Activated T-helper 2 cell treated with anti-CD3 and anti-CD28 coated beads, Interferon-gamma antibody, Interleukin-2, Interleukin-4, amounts not matched to agents 10 μg/mL and 5 μg/mL and 100 μg/mL, durations not matched to agents 14 hours and 24 hours and 36 hours (primary cell): ENCODE measurements at places on chromosomes 6 and 20.

- DNase-seq: no peak
- peaks cover 3% of the 10 kb centered on the region for H3K36me3 ChIP-seq
- H3K4me1 ChIP-seq: peaks cover 2% of the 10 kb centered on the region
- no peak overlapping the region for H3K4me3 ChIP-seq
- H3K27ac ChIP-seq: no peak overlapping the region
- H3K27me3 ChIP-seq: no peaks in the 10 kb centered on the region
Observed at GRCh38 chr6:145743332-145743731, 8.0 kb upstream of the EPM2A start.

DNA sequence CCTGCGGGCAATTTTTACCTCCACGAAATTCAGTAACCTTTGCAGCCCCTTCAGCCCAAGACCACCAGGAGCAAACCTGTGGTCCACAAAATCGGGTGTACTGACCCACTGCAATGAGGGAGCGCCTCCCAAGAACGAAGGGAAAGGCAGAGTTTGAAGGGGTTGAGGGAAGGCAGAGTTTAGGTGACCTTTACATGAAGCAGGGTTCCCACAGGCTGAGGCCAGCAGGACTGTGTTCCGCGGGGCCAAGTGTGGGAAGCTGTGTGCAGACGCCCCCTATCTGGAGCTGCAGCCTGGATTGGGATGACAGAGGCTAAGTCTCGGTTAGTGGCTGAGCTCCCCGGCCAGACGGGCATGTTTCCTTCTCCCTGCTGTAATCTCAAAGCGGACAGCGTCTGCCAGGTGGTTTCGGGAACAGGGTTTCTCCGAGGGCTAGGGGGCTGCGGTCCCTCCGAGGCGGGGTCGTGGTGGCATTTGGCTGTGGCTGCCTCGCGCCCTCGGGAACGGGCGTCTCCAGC, 826 bp upstream of the PYGB start:
- H3K36me3 ChIP-seq: peaks cover 9% of the 10 kb centered on the region
- peaks cover 8% of the 10 kb centered on the region for H3K27me3 ChIP-seq
- H3K27ac ChIP-seq: peak overlapping the region; percentile 28
- DNase-seq: no peak
- peak overlapping the region; percentile 75 for H3K4me3 ChIP-seq

- peaks cover 10% of the 10 kb centered on the region for H3K4me1 ChIP-seq
- peak overlapping the region; percentile 86 for H3K4me3 ChIP-seq
- no peak for DNase-seq
- peaks cover 46% of the 10 kb centered on the region for H3K27me3 ChIP-seq
- H3K27ac ChIP-seq: peak overlapping the region; percentile 47
Observed at GRCh38 chr6:77466055-77466450, 2.8 kb upstream of the HTR1B start.

DNA sequence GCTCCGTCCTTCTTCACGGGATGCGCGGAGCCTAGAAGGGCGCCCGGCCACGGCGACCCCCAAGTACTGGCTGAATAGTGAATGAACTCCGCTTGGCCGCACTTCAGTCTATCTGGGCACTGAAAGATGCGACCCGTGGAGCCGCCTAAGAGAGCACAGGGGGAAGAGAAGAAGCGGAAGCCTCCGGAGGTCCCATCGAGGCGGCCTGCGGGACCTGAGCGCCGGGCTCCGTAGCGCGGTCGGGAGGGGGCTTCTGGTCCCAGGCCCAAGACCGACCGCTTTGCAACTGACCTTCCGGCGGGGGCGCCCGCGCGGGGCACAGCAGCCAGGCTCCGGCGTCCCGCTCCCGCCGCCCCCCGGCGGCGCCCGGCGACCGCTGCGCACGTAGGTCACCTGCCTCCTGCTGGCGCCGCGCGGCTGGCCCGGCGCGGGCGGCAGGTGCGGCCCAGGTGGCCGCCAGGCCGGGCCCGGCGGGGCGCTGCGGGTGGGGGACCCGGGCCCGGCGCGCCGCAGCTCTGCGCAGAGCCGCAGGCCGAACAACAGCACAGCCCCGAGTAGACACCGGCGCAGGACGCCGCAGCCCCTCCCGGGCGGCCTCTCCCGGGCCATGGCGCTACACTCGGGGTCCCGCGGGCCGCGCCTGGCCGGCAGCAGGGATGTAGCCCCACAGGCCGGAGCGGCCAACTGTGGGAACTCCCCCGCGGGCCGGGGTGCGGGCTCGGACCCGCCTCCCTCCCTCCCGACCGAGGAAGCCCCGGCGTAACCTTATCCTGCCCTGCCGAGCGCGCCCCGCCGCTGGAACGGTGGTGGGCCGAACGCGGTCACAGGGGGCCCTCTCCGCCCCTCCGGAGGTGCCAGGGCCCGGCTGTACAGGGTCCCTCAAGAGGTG, at the start of gene METTL24:
Gene METTL24, minus strand, starts transcription at position 686 of the 889 bp plus-strand sequence. Its CDS starts 77 bp downstream, at position 609.
- peaks cover 4% of the 10 kb centered on the region for H3K4me1 ChIP-seq
- peak within 1 kb of the TSS; percentile 68 for H3K4me3 ChIP-seq
- peaks cover 77% of the 10 kb centered on the region for H3K27me3 ChIP-seq
- H3K36me3 ChIP-seq: no peaks in the 10 kb centered on the region
- no peak for DNase-seq
- no peak within 1 kb of the TSS for H3K27ac ChIP-seq

DNA sequence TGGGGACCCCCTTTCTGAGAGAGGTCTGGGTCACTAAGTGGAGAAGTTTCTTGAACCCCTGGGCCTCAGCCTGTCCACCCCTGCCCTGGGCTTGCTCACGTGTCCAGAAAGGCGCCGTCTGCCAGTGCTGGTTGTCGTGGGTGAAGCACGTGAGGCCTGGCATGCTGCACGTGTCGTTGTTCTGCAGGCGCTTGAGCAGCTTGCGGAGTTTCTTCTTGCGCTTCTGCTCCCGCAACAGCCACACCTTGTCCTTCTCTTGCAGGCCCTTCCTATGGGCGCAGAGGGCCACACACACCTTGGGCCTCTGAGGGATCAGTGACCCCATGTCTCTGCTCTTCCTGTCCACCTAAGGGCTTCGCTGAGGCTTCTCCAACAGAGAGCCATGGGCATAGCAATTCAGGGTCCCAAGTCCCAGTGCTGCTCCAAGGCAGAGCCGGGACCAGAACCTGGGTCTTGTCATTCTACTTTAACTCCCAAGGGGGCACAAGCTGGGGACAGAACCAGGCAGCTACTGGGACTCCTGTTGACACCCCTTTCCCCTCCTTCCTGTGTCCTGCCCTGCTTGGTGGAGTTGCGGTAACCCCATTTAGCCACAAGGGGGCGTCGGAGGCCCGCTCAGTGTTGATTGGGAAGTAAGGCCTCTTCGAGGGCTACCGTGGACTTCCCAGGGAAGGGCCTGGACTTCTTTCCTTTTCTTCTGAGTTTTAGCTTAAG, 121.8 kb downstream of the SULF2 start:
- H3K36me3 ChIP-seq: peaks cover 20% of the 10 kb centered on the region
- DNase-seq: peak; percentile 64
- no peak overlapping the region for H3K4me3 ChIP-seq

DNA sequence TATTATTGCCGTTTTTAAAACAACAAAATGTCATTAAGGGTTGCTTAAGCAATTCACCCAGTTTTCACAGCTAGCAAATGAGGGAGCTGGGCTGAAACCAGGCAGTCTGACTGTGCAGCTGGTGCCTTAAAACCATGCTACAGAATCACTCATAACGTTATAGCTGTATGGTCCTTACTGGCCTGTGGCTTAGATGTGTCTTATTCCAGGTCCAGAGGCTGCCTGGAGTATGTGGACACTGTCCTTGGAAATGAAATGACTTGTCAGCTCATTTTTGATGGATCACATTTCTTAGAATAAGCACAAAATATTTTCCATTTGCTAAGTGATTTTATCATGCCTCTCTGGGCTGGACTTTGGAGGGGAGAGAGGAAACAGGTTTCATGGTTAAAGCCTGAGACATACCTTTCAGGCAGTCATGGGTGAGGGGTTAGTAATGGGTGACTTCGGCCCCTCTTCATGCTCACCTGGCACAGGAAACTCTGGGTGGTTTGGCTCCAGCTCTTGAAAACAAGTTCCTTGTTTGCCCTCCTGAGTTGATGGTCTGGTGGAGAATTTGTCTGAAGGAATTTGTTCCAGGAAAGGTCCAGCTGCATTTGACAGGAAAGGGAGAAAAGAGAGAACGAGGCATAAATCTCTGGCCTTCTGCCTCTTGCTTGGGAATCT, 823.2 kb downstream of the DHX35 start:
- no peaks in the 10 kb centered on the region for H3K4me1 ChIP-seq
- H3K27ac ChIP-seq: no peak overlapping the region
- no peaks in the 10 kb centered on the region for H3K36me3 ChIP-seq
- no peaks in the 10 kb centered on the region for H3K27me3 ChIP-seq
- H3K4me3 ChIP-seq: no peak overlapping the region

GRCh38 chr6:25975923-25976560, 13.4 kb downstream of the TRIM38 start:
- H3K4me1 ChIP-seq: peaks cover 34% of the 10 kb centered on the region
- H3K4me3 ChIP-seq: no peak overlapping the region
- H3K36me3 ChIP-seq: peaks cover 86% of the 10 kb centered on the region
- DNase-seq: no peak

DNA sequence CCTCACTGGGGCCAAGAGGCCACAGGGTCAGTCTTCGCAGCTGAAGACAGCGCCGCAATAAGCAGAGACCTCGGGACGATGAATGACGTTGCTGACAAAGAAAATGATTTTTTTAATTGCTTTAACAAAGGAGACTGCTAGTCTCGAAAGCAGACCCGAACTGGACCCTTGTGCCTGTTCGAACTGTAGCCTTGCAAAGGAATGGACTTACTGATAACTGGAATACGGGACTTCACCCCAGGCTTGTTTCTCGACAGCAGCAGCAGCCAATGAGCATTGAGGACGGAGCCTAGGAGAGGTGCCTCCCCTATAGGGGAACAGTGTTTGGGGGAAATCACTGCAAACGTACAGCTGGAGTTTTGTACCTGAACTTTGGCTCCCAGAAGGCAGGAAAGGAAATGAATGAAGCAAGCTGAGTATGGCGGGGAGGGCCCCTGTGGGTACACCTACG, 1.3 kb upstream of the TAF4 start:
- peak overlapping the region; percentile 80 for H3K27ac ChIP-seq
- H3K27me3 ChIP-seq: peaks cover 9% of the 10 kb centered on the region
- H3K36me3 ChIP-seq: peaks cover 17% of the 10 kb centered on the region
- H3K4me1 ChIP-seq: peaks cover 27% of the 10 kb centered on the region

DNA sequence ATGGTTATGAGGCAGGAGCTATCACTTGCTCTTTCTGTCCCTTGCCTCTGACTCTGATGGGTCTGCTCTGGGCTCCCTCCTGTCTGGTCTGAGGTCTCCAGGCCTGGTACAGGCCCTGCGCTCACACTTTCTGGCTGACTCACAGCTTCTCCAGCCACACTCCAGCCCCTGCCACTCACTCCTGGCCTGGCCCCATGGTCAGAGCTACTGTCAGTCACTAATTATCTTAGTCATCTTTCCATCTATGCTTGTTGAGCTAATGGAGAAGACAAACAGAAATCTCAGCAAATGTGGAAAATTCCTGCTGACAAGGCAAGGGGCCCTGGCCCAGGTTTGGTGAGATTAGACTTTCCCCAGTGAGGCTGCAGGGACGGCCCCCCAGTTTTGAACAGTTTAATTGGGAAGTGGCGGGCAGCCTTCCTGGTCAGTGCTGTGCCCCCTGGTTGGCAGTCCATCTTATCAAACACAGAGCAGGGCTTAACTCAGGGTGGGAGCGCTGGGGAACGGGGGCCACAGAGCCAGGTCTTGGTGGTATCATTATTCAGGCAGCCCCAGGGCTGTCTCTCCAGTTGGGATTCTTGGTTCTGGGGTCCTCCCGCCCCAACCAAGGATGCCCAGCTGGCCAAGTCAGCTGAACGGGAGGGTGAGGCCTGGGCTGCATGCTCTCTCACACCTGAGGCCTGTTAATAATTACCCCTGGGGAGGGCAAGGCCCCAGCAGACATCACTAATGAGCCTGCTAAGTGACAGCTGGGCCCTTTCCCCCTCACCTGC, 63.4 kb downstream of the VEGFA start:
- H3K27ac ChIP-seq: no peak overlapping the region
- H3K36me3 ChIP-seq: no peaks in the 10 kb centered on the region
- no peaks in the 10 kb centered on the region for H3K4me1 ChIP-seq
- no peak overlapping the region for H3K4me3 ChIP-seq
- peaks cover 3% of the 10 kb centered on the region for H3K27me3 ChIP-seq

DNA sequence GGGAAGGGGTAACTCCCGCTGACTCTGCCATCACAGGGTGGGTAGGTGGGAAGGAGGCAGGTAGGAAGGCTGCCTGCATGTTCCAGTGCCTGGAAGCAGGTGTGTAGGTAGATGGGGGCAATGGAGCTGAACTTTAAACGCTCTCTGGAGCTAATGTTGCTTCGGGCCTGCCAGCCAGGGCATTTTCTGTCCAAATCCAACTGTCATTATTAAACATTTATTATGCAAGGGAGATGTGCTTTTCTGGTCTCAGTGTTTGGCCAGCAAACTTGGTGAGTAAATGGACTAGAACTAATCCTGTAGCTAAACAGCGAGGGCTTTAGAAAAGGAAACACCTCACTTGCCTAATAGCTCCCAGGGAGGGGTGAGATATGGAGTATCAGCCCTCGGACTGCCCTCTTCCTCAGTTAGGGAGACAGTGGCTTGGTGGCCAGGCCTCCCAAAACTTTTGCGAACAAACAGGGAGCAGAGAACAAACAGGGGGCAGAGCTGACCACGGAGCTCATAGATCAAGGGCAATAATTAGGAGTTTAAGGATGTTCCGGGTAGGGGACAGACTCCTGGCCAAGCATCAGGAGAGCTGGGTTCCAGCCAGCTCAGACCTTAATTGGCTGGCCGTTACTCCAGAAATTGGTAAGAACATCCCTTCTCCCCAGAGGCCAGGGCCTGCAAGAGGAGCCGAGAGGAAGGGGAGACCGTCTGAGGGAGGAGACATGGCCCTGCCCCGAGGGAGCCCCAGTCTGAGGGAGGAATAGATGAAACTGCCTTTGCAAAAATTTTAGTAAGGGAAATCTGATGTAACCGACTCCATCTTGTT, 131.1 kb downstream of the VEGFA start:
- DNase-seq: no peak
- H3K36me3 ChIP-seq: no peaks in the 10 kb centered on the region
- peaks cover 10% of the 10 kb centered on the region for H3K27me3 ChIP-seq
- H3K4me1 ChIP-seq: peaks cover 5% of the 10 kb centered on the region
- H3K27ac ChIP-seq: no peak overlapping the region

- no peaks in the 10 kb centered on the region for H3K4me1 ChIP-seq
- DNase-seq: no peak
- H3K36me3 ChIP-seq: no peaks in the 10 kb centered on the region
- no peak overlapping the region for H3K27ac ChIP-seq
- H3K4me3 ChIP-seq: no peak overlapping the region
Observed at GRCh38 chr6:104896914-104897313, 37.2 kb upstream of the HACE1 start.

DNA sequence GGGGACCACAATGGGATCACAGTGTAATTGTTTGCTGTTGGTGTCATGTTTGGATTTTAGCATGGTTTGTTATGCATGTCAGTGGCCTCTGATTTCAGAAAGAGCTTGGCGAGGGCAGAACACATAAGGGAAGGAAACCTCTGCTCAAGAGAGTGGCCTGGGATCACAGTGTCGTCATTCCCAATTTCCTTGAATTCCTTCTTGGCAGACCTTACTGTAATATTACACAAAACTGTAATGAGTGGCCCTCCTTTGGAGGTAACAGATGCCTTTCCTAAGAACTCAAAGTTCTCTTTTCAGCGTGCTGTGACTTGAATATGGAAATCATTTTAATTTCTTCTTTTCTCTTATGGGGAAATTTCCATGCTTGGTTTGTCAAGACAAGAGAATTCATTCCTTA, 46.9 kb downstream of the JAG1 start:
- H3K36me3 ChIP-seq: no peaks in the 10 kb centered on the region
- H3K27me3 ChIP-seq: no peaks in the 10 kb centered on the region
- peaks cover 3% of the 10 kb centered on the region for H3K4me1 ChIP-seq
- H3K27ac ChIP-seq: no peak overlapping the region
- no peak overlapping the region for H3K4me3 ChIP-seq

- H3K4me1 ChIP-seq: no peaks in the 10 kb centered on the region
- no peak overlapping the region for H3K4me3 ChIP-seq
- H3K27ac ChIP-seq: no peak overlapping the region
- H3K27me3 ChIP-seq: peaks cover 17% of the 10 kb centered on the region
- H3K36me3 ChIP-seq: no peaks in the 10 kb centered on the region
Observed at GRCh38 chr20:62223571-62223970, 3.5 kb upstream of the HRH3 start.
